NT2/D1 (cell line): ENCODE measurements at places on chromosomes 3 and 15.

DNA sequence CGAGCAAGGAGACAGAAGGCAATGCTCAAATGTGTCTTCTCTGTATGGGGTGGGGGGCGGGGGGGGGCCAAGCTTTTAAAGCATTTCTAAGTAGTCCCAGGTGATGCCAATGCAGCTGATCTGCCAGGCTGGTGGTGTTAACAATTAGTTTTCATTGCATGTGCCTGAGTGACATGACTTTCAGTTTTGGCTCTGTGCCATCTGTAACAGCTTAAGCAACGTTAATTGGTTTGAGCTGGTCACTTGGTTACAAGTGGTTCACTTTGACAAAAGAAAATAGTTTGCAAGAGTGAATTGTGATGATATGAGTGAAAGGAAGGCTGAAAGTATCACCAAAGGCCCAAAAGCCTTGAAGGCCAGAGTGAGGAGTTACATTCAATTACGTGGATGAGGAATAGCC is 26.4 kb upstream of the LRIG1 start:
- no peak for DNase-seq

- DNase-seq, result no peak
These were observed 65.1 kb downstream of the EPHB1 start for GRCh38 chr3:134860141-134860540.

- DNase-seq, result peak; percentile 28
These were observed 105.7 kb downstream of the PPP2R3A start for GRCh38 chr3:136070953-136071949.

- DNase-seq, result no peak
These were observed 60.1 kb downstream of the ADAMTS9 start for GRCh38 chr3:64627471-64628321.

DNA sequence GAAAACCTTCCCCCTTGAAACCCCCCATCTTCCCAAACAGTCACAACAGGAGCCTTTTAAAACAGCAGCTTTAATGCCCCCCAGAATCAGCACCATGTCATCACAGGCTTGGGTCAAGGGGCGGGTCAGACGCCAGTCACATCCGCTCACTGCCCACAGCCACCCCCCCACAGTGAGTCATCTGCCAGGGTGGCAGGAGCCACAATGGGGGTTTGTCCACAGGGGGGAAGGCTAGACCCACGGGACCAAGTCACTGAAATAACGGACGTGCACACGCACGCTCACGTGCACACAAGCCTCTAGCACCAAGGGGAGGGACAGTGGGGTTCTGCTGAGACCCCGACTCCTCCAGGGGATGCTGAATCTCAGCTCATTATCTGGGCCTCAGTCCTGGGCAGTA is 441 bp upstream of the UCN2 start:
- DNase-seq, result no peak

DNA sequence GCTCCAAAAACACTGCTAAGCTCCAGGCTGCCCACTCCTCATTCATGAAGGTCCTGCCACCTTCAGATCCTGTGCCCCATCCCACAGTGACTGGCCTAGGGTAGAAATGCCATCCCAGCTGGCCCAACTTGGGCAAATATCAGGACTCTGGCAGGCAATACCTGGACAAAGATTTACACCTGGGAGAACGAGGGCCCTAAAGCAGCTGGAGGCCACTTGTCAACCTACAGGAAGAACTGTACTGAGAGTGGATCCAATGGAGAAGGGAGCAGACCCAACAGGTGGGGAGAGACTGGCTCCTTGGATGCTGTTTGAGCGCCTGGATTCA is 57.1 kb upstream of the GATA2 start:
- no peak for DNase-seq

GRCh38 chr15:83682476-83683088 is 28.7 kb downstream of the ADAMTSL3 start:
- DNase-seq, result no peak

GRCh38 chr15:49927189-49927861 is 191.7 kb downstream of the ATP8B4 start:
- DNase-seq, result no peak

DNA sequence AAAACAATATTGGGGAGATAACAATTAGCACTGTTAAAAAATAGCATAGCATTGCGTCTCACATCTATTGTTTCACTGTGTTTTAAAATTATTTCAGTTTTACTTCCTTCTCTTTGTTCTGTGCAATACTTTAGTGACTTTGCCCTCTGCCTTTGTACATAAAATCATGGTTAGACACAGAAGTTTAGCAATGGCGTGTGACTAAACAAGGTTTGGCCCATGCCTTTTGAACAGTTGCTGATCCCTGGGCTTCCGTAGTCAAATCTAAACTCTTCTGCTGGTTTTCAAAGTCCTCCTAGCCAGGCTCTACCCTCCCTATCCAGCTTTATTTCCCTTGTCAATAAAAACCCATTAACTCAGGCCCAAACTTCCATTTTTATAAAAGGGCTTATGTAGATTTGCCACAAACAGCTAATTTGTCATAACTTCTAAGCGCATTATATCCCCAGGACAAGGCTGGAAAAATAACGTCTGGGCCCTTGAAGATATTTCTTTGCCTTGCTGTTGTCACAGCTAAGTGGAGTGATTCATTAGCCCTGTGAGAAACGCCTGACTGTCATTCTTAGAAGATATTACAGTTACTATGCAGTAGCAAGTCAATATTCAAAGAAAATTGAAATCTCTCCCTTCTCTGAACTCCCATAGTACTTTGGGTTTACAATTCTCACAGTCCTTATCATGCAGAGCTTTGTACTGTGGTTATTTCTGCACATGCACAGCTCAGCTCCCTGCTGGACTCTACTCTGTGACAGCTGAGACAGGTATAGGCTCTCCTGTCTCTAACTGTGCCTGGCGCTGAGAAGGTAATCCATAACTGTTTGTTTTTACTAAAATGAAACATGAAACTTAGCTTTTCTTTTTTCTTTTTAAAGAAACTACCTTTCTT is 123.4 kb upstream of the SLC24A5 start:
- DNase-seq, result no peak

DNA sequence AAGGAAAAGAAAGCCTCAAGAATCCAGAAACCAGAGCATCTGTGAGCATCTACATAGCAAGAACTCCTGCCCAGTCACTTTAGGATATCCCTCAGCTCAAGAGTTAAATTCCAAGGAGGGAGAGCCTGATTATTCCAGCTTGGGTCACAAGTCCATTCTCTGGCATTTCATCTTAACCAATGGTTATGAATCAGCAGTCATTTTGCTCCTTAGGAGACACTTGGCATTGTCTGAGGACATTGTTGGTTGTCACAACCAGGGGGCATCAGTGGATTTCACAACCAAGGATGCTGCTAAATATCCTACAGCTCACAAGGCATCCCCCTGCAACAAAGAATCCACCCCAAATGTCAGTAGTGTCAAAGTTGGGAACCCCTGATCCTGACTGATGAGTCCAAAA is 51.0 kb upstream of the LMCD1 start:
- DNase-seq, result no peak

GRCh38 chr3:159005137-159005536 is 203.3 kb downstream of the MFSD1 start:
- DNase-seq, result no peak

GRCh38 chr15:41566121-41566885 is 7.3 kb downstream of the TYRO3 start:
- DNase-seq, result no peak

- no peak for DNase-seq
These were observed 208.7 kb upstream of the ROBO1 start for GRCh38 chr3:79976466-79976865.

DNA sequence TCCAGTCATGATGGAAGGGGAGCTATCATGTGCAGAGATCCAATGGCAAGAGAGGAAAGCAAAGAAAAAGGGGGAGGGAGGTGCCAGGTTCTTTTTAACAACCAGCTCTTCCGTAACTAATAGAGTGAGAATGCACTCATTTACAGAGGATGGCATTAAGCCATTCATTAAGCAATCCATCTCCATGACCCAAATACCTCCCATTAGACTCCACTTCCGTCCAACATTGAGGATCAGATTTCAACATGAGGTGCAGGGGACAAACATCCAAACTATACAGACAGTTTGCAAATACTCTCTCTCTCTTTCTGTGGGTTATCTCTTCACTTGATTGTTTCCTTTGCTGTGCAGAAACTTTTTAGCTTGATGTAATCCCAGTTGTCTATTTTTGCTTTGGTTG is 21.2 kb downstream of the ZDHHC23 start:
- no peak for DNase-seq

- no peak for DNase-seq
These were observed 87.8 kb upstream of the SEC13 start for GRCh38 chr3:10408680-10409079.

DNA sequence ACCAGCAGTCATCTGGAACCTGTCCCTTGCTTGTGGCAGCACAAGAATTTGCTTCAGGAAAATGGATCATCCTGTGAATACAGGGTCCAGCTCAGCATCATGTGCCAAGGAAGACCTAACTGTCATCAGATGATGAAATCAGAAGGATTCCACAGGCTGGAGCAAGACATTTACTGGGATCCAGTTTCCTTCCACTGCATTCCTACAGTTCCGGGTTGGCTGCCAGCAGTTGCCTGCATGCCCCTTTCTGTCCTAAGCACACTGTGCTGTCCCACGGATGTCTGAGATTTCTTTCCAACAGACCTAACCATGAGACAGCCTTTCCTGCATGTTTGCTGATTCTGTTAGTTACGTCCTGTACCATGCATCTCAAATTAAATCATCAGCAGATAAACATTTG is 140.7 kb downstream of the IMPG2 start:
- no peak for DNase-seq

DNA sequence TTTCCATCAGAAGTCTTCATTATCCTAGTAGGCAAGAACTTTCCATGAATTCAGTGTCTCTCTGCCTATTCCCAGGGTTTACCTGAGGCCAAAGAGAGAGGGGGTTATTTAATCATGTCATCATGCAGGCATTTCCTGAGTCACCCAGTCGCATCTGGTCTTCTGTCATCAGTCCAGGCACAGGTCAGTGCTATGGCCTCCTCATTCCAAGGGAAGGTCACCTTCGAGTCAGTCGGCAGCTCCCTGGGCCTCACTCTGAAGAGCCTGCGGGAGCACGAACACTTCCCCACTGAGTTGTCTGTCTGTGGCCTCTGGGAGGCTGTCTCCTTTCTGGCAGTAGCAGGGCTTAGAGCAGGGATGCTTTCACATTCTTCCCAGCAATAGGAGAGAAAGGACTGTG is 26.2 kb upstream of the LRTM1 start:
- no peak for DNase-seq

DNA sequence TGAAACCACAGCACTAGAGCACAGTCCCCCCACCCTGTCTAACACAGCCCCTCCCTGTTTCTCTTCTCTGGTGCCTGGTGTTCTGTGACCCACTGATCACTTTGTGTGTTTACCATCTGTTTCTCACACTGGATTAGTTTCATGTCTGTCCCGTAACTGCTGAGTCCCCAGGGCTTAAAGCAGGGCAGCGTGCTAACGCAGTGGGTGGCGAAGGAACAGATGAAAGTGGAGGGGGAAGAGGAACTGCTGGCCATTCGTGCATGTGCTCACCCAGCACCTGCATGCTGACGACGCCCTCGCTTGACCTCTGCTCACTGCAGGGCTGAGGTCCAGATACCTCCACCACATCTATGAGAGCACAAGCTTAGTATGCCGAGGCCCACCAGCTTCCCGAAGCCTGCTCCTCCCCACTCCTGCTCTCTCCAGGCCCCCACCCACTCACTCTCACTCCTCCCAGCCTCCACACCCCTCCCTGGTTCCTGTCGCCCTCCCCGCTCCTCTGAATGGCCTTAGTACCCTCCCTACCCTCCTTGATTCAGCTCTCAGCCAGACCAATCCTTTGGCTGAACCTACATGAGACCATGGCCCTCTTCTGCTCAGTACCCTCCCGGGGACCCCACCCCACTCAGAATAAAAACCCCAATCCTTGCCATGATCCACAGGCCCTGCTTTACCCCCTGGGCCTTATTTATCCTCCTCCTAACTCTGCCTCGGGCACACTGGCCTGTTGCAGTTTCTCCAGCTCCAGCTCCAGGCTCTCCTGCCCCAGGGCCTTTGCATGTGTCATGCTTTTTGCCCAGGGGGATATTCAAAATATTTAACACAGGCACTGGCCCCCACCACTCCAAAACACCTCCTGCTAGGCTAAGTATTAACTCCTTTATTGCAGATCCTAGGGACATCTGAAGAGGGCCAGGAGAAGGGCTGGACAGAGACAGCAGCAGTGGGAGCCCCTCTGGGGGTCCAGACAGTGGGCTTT is 15.1 kb upstream of the IQSEC1 start:
- DNase-seq, result no peak
